Islet precursor cell (in vitro differentiated cells): ENCODE measurements at places on chromosomes 12 and 14.

- DNase-seq: no peak
These were observed 165.5 kb upstream of the PLXNC1 start for GRCh38 chr12:93982771-93983315.

- no peak for DNase-seq
These were observed 1113.6 kb upstream of the SEL1L start for GRCh38 chr14:82647088-82647810.

DNA sequence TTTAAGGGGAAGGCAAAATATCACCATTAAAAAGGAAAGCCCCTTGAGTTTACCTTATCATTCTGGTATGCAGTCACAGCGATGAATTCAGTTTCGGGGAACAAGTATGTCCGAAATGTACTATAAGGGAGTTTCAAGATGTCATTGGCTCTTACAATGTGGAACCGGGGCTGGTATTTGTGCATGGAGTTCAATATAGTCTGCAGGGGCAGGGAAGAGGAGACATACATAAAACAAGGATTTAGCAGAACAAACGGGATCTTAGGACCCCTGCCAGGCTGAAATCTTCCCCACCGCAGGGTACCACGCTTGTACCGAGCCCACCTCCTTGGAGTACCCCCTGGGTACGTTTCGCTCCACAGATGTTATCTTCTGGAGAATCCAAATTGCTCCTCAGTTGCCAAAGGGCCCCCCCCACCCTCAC lies 4.5 kb downstream of the TBX3 start:
- DNase-seq: peak; percentile 43

DNA sequence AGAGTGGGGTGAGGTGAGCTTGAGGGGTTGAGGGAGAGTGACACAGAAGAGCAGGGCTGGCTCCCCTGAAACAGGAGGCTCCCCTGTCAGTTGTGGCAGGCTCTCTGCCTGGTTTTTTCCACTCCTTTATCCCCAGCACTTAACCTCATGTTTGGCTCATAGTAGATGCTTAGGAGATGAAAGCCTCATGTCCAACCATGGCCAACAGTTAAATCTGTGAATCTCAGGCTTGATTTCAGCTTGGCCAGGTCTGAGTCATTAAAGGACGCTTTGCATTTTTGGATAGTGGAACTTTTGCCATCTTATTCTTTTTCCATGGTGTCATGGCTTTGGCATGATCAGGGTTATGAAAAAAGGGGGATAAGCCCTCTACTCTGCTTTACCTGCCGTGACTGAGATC lies 117.2 kb downstream of the CACNA1C start:
- DNase-seq: no peak

DNA sequence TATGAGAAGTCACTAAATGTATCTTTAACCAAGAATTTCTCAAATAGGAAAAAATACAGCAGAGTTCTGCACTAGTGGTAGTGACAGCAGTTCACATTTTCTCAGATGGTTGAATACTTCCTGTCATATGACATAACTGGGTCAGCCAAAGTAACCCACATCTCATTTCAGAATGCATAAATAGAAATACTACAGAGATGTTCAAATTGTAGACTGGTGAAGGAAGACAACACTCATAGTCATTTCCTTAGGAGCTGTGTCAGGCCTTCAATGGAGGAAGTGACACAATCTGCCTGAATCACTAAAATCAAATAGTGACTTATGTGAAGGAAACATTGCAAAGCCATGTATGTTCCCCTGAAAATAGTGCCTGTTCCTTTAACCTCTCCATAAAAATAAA lies 32.4 kb downstream of the FERMT2 start:
- no peak for DNase-seq

DNA sequence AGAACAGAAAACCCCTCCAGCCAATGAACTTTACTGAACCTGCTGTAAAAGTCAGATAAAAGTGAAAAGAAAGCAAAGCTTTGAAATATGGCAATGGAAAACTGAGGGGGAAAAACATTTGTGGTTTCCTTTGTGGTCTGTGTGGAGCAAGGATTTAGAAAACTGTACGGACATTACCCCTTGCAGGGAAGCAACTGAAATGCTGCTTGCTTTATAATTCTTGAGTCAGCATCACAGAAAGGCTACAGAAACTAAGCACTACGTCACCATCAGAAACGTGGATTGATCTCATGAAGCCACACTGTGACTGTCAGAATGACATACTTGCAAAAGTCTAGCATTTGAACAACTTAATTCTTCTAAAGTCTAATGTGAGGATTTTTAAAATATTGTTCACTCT lies 2.4 kb upstream of the KCNC2 start:
- DNase-seq: no peak

DNA sequence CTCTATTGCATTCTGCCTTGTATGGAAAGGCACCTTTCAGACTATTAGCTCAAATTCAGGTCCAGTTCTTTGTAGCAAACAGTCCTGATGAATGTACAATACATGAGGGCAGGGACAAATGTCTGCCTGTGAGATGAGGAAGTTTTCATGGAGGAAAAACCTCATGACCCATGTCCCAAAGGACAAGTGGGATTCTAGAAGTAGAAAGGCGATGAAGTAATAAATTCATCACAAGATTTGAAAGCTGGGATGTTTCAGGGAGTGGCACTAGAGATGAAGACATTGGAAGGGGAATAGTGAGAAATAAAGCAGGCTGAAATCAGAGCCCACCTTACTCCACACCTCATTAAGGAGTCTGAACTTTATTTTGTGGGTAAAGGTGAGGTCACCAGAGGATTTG lies 4.2 kb downstream of the CORO1C start:
- no peak for DNase-seq

GRCh38 chr12:108177131-108177530 lies 48.0 kb downstream of the WSCD2 start:
- DNase-seq: no peak

DNA sequence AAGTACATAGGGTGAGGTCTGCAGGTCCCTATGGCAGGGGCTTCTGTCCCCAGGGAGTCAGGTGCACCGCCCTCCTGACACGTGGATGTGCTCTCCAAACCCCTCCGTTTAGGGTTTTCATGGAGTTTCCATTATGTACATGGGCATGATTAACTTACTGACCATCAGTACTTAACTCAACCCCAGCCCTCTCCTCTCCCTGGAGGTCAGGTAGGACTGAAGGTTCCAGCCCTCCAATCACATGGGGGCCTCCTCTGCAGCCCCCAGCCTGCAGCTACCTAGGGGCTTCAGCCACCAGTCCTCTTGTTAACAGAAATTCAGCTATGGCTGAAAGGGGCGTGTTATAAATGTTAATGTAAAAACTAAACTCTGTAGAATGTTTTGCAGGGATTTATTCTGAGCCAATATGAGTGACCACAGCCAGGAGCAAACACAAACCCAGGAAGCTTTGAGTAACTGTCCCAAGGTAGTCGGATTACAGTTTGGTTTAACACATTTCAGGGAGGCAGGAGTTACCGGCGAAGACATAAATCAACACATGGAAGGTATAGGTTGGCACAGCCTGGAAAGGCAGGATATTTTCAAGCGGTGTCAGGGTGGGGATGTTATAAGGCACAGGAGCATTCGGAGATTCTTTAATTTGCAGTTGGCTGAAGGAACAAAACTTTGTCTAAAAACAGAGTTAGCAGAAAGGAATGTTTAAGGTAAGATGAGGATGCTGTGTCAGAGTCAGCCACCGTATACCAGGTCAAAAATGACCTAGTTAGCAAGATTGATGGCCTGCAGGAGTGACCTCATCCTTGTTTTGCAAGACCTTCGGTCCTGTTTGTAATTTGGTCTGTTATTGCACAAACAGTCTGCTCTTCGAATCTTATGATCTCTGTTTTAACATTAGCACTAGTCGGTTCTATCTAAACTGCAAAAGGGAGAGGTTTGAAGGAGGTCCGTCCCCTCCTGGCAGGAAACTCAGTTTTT lies 75.2 kb downstream of the TNFAIP2 start:
- peak; percentile 54 for DNase-seq

DNA sequence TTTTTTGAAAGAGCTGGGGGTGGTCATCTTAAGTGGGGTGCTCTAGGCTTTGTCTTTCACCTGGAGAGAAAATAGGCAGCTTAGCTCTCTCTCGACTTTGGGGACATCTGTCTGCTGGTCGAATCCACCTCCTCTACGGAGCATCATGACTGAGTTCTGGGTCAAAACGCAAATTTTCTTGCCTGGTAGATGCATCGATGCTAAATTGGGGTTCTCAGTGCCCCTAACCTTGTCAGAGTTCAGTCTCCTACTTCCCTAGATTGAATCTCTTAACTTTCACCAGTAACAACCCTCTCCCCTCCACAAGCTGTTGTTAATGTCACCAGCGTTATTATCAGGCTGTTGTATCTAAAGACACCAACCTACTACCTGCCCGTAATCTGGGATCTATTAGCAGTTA lies 682 bp downstream of the FLRT2 start:
- no peak for DNase-seq

DNA sequence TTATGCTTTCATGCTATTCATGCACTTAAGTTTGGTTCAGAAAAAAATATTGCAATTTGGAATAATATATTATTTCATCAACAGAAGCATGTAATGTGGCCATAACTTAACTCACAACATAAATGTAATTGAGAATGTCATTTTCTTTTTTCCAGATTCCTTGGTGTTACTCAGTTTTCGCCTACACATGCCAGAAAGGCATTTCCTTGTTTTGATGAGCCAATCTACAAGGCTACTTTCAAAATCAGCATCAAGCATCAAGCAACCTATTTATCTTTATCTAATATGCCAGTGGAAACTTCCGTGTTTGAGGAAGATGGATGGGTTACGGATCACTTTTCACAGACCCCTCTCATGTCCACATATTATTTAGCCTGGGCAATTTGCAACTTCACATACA lies 14.4 kb downstream of the TRHDE start:
- DNase-seq: no peak

DNA sequence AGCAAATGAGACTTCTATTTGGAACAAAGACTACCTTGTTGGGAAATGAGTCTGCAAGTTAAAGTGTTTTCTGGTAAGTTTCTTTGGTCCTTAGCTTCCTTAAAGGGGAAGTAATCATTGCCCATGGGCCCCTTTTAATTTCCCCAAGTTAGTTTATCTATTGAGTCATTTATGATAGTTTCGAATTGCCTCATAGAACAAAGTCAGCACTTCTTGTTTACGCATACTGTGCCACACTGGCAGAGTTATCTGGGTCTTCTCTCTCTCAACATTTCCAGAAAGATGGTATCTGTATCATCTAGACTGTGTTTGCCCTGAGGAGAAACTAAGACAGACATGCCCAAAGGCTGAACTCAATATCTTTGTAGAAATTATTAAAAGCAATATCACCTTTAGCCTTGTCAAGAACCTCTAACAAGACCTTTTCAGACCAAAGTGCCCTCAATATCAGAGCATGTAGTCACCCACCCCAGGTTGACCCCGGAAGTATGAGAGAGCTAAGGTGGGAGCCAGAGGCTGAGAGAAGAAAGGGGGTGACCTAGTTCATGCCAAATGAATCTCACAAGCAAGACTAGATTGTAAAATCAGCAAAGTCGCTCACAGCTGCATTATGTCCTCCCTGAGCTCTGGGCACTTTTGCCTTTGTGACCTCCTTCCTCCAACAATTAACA lies 40.0 kb downstream of the GPR65 start:
- DNase-seq: no peak

DNA sequence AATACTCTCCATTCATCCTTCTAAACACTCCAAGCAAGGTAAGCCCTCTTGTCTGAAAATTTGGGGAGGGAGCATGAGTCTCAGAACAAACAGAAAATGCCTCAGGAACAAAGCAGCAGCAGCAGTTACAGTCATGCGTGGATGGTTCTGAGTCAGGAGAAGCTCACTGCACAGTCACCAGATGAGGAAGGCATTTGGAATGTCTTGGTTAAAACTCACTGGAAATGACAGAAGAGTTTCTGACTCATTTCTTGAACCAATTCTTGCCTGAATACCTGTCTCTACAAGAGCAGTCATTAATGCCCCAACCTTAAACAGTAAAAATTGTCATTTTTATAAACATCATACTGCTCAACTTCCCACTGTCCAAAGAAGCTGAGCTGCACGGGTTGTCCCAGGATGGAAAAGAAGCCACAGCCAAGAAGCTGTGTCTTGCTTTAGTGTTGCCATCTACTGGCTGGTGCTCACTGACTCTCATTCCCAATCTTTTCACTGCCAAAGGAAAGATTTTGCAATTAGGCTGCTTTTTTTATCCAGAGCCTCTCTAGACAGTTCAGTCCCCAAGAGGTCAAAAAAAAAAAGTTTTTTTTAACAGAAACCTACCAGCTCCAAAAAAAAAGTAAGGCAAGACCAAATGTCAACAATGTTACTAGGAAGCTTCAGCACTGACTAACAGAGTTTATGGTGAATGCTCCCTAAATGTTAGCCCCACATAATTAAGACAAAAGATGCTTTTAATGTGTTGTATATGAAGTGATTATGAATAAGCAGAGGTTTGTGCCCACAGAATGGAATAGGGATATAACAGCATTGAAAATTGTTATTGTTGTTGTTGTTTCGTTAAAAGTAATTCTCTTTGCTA lies 40.4 kb downstream of the KICS2 start:
- peak; percentile 94 for DNase-seq

DNA sequence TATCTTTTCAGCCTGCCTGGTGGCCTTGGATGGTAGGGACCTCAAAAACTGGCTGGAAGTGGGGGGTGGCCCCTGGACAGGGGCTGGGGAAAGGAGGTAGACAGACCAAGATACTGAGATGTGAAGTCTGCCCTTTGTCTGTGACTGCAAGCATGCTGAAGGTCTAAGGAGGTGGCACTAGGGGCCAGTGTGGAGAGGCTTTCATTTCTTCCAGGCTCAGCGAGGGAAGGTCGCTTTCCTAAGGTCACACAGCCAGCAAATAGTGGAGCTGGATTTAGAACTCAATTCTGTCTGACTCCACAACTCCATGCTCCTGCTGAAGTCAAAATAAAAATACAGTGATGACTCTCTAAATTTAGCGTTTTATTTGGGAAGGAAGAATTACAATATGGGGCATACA lies 11.3 kb upstream of the PLBD2 start:
- DNase-seq: no peak

DNA sequence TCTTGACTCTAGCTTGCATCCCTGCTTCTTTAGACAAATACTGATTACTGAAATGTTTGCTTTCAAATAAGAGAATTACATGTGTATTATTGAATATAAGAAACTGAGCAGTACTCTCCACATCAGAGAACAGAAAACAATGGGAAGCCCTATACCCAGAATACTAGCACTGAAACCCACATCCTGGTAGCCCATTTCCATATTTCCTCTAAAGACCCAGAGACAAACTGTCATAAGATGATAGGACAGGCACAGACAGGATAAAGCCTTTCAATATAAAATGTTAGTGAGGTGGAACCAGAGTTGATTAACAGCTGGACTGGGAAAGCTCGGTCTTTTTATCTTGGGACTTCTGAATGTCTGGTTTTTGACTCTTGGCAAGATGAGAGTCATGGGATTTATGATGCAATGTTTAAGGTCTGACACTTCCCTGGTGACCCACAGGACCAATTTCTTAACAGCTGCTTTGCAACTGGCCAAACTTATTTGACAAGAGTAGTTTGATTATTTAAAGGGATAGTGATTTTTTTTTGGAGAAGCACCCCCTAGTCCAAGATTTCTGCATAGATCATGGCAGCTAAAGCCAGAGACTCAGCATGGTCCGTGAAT lies 166.9 kb upstream of the ATXN7L3B start:
- DNase-seq: no peak

- peak; percentile 64 for DNase-seq
These were observed 184.7 kb downstream of the SRGAP1 start for GRCh38 chr12:64029013-64029857.
